ENCODE measurements at places on chromosomes 2 and 18.

DNA sequence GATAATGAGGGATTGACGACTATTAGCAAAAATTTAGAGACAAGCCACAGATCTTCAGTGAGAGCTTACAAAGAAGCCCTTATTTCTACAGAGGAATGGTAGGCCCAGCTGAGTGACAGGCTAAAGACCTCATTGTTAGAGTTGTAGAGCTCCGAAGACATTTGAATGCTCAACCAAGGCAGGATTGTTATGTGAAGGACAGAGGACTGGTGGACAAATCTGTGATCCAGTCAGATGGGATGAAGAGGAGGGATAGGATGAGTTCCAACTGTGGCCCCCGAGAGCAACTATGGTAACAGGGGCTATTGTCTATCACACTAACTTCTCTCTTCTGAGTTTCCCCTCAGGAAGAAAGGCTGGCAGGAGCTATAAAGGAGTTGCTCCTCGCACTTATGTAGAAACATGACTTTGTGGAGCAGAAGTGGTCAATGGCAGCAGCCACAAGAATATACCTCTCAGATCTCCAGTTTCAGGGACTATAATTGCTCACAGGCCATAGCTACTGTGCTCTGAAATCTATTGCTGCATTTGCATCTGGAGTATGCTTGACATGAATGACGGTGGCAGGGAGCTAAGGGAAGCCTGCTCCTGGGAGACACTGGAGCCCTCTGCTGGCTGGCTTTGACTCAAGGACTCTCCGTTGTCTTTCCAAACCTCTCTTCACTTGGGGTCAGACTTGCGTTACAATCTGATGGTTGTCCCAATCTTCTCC lies 50.3 kb upstream of the GREB1L start:
- DNase-seq = no peak

DNA sequence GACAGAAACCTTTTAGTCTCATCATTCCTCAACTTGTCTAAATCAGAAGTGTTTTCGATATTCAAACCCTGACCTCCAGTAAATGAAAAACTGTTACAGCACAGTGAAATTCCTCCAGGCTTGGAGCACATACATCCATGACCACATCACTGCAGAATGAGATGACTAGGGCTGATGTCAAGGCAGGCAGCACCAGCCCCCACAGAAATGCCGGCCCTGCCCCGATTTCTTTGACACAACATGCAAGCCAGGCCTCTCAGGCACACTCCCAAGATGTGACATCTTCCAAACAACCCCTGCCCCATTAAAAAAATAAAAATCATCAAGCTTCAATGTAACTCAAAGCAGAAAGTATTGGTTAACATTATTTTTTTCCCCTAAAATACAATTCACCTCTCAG lies 103.3 kb downstream of the CTAGE1 start:
- DNase-seq = no peak

DNA sequence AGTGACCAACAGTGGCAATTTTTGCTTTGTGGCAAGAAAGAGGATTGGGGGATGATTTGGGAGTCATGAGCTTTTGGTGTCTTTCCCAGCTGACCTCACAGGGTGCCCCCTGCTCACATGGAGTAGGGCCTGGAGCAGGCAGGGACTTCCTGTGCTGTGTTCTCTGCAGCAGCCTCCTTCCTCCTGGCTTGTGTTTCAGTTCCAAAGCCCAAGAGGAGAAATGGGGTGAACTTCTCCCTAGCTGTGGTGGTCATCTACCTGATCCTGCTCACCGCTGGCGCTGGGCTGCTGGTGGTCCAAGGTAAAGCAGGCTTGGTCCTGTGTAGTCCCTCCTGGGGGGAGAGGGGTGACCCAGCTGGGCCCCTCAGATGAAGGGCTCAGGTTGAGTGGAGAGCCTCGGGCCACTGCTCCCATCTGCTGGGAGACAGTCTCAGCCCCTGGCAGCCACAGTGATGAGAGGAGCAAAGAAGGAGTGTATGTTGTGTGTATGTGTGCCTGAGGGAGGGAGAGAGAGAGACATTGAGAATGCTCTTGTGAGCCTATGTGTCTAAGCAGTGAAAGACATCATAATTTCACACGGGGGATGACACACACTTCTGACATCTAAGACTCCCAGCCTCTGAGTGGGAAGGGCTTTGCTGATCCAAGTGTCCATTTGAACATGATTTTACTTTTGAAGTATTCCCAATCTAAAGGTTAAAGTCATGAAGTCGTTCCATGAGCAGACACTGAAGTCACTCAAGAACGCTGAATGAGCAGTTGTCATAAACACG lies 27.2 kb downstream of the MARCO start:
- no peak for DNase-seq

DNA sequence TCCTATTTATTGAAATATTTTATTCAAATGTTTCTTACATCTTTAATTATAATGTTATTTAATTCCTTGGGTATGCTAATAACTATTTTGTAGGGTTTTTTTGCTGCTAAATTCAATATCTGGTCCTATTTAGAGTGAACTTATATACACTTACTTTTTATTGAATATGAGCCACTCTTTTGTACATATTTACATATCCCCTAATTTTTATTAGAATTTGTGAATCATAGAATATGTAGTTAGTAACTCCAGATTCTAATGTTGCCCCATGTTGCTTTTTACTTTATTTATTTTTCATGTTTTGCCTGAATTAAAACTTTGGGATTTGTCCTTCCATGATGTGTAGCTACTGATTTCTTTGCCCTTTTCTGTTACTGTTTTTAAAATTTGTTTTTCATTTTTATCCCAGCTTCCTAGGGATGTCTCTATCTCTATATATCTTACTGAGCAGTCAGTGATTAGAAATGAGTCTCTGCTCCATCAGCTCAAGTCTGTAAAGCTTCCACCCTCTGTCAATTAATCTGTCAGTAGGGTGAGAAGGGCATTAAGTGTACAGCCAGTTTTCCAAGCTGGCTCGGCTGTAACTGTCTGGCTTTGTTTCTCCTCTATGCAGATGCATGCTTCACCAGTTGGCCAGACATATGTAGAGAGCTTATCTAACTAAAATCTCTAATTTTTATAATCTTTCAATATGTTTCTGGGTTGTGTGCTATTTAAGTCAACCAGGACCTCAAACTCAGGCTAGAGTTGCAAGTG lies 256.9 kb downstream of the CDH19 start:
- no peak for DNase-seq
